Activated naive CD8-positive, alpha-beta T cell treated with anti-CD3 and anti-CD28 coated beads, Interleukin-2, amount 10 ng/mL, durations not matched to agents 7 days and 5 days (primary cell): ENCODE measurements at places on chromosomes 13 and 19. TPM values are rescaled to one million over a fixed set of nuclear protein-coding genes. Genes with fewer than 3 reads are reported as not detected.

Gene HSPB6
- total RNA-seq: 0.36 TPM

Gene PSG2
- total RNA-seq: not detected

- DNase-seq: no peak
Observed at GRCh38 chr19:16113727-16114126, 2.0 kb downstream of the RAB8A start.

- DNase-seq: no peak
Observed at GRCh38 chr13:45136741-45137504, 16.6 kb downstream of the GTF2F2 start.

DNA sequence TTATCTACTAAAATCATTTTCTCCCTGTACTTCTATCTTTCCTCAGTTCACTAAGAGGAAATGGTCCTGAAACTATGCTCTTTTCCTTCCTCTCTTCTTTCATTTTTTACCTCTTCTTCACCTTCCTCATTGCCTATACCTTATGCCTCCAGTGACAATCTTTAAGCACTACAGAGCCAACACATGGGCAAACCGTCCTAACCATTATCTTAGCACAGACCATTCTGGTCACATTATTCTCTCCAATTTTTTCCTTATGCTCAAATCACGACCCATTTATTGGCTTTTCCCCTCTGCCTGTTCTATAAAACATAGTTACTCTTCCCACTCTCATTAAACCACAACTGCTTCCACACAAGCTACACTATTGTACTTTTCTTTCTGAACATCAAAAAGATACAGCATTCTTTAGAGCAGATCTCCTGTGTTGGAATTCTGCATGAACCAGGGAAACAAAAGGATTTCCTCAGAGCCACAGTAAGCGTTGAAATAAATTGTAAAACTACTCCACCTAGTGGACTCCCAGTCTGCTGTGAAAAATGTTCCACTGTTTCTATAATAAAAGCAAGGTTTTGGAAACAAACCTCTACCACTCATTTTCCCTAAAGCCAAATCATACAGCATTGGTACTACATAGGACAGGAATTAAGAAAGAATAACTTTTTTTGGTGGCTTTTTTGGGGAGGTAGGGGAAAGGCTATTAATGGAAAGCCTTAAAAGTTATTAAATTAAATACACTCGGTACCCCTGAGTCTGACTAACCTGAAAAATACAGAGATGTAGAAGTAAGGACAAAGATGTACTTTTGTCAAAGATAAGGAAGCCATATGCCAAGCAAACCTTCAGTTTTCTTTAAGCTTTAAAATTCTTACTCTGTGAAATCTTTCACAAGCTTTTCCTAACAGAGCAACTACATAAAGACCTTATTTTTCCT lies 19.5 kb downstream of the NUFIP1 start:
- no peak for DNase-seq

DNA sequence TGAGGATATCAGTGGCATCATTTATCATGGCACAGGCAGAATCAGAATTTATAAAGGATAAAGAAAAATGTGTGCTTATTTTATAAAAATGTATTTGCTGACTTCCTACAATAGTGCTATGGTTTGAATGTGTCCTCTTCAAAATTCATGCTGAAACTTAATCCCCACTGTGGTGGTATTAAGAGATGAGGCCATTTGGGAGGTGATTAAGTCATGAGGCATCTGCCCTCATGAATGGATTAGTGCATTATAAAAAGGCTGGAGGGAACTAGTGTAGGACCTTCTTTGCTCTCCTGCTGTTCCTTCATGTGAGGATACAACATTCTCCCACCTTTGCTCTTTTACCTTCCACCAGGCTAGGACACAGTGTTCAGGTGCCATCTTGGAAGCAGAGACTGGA lies 212.8 kb downstream of the RFC3 start:
- no peak for DNase-seq
